SIG-M5 (cell line): ENCODE measurements at places on chromosomes 3 and 15.

DNA sequence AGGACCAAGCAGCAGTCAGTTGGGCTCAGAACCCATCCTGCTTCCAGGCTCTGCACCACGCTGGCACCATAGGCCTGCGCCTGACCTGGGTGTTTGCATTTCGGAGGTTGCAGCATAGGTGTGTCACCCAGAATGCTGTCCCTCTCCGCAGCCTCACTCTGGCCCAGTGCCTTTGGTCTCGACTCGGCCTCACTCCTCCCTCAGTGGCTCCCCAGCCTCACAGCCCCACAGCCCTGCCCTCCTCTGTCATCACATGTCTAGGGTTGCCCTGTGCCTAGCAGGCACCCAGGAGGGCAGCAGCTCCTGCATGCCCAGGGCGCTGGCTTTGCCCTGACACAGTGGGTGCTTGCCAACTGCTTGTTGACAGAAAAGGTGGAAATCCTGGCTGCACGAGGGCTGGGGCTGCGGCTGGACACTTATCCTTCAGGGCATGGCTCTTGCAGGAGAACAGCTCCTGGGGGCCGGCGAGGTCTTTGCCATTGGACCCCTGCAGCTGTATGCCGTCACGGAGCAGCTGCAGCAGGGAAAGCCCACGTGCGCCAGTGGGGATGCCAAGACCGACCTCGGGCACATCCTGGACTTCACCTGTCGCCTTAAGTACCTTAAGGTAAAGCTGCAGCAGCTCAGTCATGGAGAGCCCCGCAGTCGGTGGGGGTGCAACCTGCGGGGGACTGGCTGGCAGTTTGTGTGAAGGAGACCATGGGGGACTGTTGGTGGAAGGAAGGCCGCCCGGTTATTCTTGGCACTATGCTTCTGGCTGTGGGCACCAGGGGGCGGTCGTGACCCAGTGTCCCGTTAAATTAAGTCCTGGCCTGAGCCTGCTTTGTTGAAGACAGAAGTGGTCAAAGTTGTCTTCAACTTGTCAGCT lies 16.2 kb downstream of the NISCH start:
- DNase-seq, result no peak

GRCh38 chr15:65688462-65688861 lies 66.7 kb downstream of the SLC24A1 start:
- no peak for DNase-seq

GRCh38 chr3:36380221-36381031 lies at the start of gene STAC:
Gene STAC, plus strand, starts transcription at chr3:36380504. Its CDS starts 140 bp downstream, at chr3:36380644.
- no peak for DNase-seq

DNA sequence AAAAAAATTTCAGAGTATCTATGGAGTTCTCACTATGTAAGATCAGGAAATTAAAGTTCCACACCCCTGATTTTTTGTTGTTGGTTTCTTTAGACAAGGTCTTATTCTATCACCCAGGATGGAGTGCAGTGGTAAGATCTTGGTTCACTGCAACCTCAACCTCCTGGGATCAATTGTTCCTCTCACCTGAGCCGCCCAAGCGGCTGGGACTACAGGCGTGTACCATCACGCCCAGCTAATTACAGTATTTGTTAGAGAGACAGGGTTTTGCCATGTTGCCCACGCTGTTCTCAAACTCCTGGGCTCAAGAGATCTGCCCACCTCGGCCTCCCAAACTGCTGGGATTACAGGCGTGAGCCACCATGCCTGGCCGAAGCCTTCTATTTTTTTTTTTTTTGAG lies 12.4 kb downstream of the QRICH1 start:
- no peak for DNase-seq

GRCh38 chr3:97884586-97885123 lies 62.8 kb downstream of the CRYBG3 start:
- DNase-seq, result no peak

DNA sequence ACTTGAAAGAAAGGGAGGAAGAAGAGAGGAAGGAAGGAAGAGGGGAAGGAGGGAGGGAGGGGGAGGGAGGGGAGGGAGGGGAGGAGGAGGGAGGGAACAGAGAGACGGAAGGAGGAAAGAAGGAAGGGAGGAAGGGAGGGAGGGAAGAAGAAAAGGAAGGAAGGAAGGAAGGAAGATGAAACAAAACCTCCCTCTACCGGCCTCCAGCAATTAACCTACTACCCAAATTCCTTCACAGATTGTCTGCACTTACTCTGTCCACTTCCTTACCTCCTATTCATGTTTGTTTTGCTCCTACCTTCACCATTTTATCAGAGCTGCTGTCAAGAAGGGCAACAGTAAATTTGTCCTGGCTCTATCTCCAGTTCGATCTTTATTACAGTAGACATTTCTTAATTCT lies 44.6 kb upstream of the BCL6 start:
- DNase-seq, result no peak

- no peak for DNase-seq
Observed at GRCh38 chr15:65901336-65901735, 32.0 kb downstream of the RAB11A start.

DNA sequence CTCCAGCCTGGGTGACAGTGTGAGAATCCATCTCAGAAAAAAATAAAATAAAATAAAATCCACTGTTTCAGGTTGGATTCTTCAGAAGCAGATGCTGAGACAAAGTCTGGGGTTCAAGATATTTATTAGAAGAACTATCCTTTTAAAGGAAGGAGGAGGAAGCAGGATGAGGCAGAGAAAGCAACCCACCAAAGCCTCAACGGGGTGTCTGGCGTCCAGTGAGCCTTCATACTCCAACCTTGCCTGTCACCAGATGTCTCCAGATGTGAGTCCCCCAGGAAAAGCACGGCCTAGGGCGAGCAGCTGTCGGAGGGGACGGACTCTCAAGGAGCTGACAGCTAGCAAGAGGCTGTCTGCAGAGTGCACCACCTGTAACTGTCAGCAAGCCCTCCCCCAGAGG lies 37.3 kb downstream of the MB21D2 start:
- DNase-seq, result no peak
